WTC11 (cell line): ENCODE measurements at places on chromosomes 2 and 18.

GRCh38 chr2:197209742-197210408, 100.7 kb downstream of the ANKRD44 start:
- H3K4me1 ChIP-seq = no peaks in the 10 kb centered on the region
- no peak overlapping the region for H3K27ac ChIP-seq

- H3K4me3 ChIP-seq = no peak overlapping the region
- peaks cover 10% of the 10 kb centered on the region for H3K4me1 ChIP-seq
- DNase-seq = no peak
- H3K36me3 ChIP-seq = no peaks in the 10 kb centered on the region
Measured at GRCh38 chr2:84882775-84883550, 2.1 kb upstream of the TRABD2A start.

GRCh38 chr18:25256439-25256838, 95.5 kb downstream of the ZNF521 start:
- H3K4me3 ChIP-seq = no peak overlapping the region
- H3K36me3 ChIP-seq = no peaks in the 10 kb centered on the region
- H3K4me1 ChIP-seq = peaks cover 8% of the 10 kb centered on the region
- DNase-seq = no peak
- 0 out of 2 replicates have a peak overlapping the region, but pooled peaks have one; percentile 64 for H3K27ac ChIP-seq
- peaks cover 11% of the 10 kb centered on the region; the same call in 1 of the 2 replicates for H3K27me3 ChIP-seq

- H3K27me3 ChIP-seq = peaks cover 24% of the 10 kb centered on the region
- H3K4me3 ChIP-seq = no peak overlapping the region
- H3K27ac ChIP-seq = no peak overlapping the region
- H3K4me1 ChIP-seq = peaks cover 35% of the 10 kb centered on the region
Measured at GRCh38 chr18:50578030-50578429, 18.1 kb downstream of the MAPK4 start.

DNA sequence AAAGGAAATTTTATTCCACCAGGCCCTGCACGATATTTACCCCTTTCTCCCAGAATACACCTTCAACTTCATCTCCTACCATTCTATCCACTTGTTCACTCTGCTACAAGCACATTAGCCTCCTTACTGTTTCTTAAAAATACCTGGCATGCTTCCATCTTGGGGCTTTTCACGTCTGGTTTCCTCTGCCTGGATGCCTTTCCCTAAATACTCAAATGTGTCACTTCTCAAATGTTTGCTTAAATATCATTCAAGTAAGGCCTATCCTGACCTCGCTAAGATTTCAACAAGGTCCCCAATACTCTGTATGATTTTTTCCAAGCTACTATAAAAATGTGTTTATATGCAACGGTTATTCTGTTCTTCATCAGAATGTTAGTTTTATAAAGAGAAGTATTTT, 433.0 kb upstream of the CHAC2 start:
- H3K27ac ChIP-seq = no peak overlapping the region
- H3K4me1 ChIP-seq = no peaks in the 10 kb centered on the region
- DNase-seq = no peak
- no peaks in the 10 kb centered on the region for H3K27me3 ChIP-seq
- H3K36me3 ChIP-seq = no peaks in the 10 kb centered on the region

- H3K4me3 ChIP-seq = no peak overlapping the region
- no peak for DNase-seq
- H3K4me1 ChIP-seq = peaks cover 27% of the 10 kb centered on the region
- H3K27me3 ChIP-seq = no peaks in the 10 kb centered on the region; the same call in 1 of the 2 replicates
- H3K27ac ChIP-seq = no peak overlapping the region
Measured at GRCh38 chr18:58319719-58320118, 275.7 kb downstream of the NEDD4L start.

DNA sequence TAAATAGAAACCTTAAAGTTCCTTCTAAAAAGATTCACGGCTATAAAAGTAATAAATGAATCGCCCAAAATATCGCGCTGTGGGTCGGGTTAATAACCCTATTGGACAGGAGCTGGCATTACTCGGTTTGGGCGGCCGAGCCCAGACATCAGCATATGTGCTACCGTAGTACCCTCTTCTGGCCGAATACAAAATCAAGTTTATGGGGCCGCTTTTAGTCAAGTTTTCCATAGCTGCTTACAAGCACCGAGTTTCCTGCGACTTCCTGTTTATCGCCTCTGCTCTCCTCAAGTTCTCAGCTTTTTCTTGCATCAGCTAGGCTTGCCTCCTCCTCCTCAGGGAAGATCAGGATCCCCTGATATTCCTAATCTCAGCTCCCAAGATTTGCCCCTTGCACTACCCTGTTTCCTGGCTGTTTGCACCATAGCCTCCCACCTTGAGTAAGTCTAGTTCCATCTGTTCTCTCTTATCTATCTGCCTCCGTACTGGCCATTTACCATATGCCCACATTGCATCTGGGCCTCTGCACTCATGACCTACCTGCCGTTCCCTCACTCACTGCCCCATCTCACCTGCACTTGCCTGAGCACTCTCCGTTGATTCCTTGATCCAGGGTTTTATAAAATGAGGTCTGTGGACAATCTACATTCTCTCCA, 56.1 kb downstream of the SLC35F5 start:
- H3K4me3 ChIP-seq = no peak overlapping the region; the same call in 1 of the 2 replicates
- peak; percentile 28 for DNase-seq
- H3K4me1 ChIP-seq = no peaks in the 10 kb centered on the region
- H3K36me3 ChIP-seq = peaks cover 6% of the 10 kb centered on the region
- no peak overlapping the region for H3K27ac ChIP-seq
- peaks cover 21% of the 10 kb centered on the region for H3K27me3 ChIP-seq

- peaks cover 18% of the 10 kb centered on the region for H3K4me1 ChIP-seq
- no peak overlapping the region for H3K4me3 ChIP-seq
- peaks cover 2% of the 10 kb centered on the region; the same call in 1 of the 2 replicates for H3K27me3 ChIP-seq
- H3K27ac ChIP-seq = no peak overlapping the region
- H3K36me3 ChIP-seq = no peaks in the 10 kb centered on the region
Measured at GRCh38 chr2:177180269-177181000, 32.2 kb upstream of the HNRNPA3 start.

- H3K4me3 ChIP-seq = no peak overlapping the region
- H3K27ac ChIP-seq = no peak overlapping the region
- no peaks in the 10 kb centered on the region for H3K27me3 ChIP-seq
- H3K4me1 ChIP-seq = peaks cover 50% of the 10 kb centered on the region
- DNase-seq = no peak
Measured at GRCh38 chr2:161173541-161174194, 13.4 kb downstream of the TANK start.

DNA sequence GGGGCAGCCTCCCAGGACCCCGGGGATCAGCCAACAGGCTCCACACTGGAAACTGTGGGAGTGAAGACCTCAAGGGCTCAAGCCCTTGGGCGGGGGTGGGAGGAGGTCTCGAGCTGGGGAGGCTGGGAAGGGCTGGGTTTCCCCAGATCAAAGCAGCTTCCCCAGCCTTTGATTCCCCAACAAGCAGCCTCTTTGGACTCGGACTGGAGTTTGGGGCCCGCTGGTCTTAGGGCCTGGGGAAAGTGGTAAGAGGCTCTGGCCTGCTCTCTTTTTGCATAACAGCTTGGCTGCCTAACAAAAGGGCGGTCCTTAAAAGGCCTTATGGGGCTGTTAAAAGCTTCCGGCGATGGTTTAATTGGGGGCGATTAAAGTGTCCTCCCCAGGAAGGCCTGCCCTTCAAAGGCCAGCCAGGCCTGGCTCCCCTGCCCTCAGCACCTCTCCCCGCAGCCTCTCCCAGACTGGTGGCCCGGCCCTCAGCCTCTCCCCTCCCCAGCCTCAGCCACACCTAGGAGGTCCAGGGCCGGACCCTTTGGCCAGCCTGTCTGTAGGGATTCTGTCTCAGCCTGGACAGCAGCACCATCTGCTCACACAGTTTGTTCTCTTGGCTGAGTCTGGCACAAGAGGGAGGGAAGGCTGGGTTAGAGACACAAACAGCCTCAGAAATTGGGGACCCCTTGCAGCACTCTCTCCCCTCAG, 39.6 kb downstream of the ZFP36L2 start:
- peak; percentile 45 for DNase-seq
- no peaks in the 10 kb centered on the region for H3K27me3 ChIP-seq
- H3K36me3 ChIP-seq = no peaks in the 10 kb centered on the region

GRCh38 chr18:12397254-12397653, 10.5 kb upstream of the PRELID3A start:
- H3K4me1 ChIP-seq = peaks cover 20% of the 10 kb centered on the region
- H3K27ac ChIP-seq = no peak overlapping the region
- no peaks in the 10 kb centered on the region for H3K36me3 ChIP-seq
- no peaks in the 10 kb centered on the region; the same call in 1 of the 2 replicates for H3K27me3 ChIP-seq
- DNase-seq = no peak

GRCh38 chr2:47129191-47129706, 25.9 kb downstream of the STPG4 start:
- H3K4me3 ChIP-seq = no peak overlapping the region
- no peak overlapping the region for H3K27ac ChIP-seq
- H3K36me3 ChIP-seq = no peaks in the 10 kb centered on the region
- no peak for DNase-seq

- H3K36me3 ChIP-seq = no peaks in the 10 kb centered on the region
- H3K27me3 ChIP-seq = no peaks in the 10 kb centered on the region
- no peak overlapping the region for H3K27ac ChIP-seq
- H3K4me3 ChIP-seq = no peak overlapping the region
Measured at GRCh38 chr2:71100195-71100964, 29.6 kb downstream of the MCEE start.

DNA sequence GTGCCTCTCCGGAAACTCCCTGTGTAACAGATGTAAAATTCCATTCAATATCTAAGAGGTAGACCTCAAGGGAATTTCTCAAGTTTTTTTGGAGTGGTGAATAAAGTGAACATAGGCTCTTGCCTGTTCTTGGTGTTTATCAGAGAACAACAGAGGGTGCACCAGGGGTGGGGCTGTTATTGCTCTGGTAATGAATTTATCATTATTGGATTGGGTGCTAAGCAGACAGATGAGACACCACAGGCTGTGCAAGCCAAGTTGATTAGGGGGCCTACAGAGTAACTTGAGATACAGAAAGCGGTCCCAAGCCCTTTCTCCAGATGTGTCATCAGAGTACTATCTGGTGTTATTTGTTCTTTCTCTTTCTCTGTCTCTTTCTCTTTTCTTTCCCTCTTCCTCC, 286.3 kb downstream of the OSR1 start:
- H3K36me3 ChIP-seq = no peaks in the 10 kb centered on the region
- no peak for DNase-seq
- no peak overlapping the region for H3K27ac ChIP-seq
- peaks cover 18% of the 10 kb centered on the region for H3K4me1 ChIP-seq
- H3K27me3 ChIP-seq = no peaks in the 10 kb centered on the region
